ENCODE measurements at places on chromosomes 3 and 15.

DNA sequence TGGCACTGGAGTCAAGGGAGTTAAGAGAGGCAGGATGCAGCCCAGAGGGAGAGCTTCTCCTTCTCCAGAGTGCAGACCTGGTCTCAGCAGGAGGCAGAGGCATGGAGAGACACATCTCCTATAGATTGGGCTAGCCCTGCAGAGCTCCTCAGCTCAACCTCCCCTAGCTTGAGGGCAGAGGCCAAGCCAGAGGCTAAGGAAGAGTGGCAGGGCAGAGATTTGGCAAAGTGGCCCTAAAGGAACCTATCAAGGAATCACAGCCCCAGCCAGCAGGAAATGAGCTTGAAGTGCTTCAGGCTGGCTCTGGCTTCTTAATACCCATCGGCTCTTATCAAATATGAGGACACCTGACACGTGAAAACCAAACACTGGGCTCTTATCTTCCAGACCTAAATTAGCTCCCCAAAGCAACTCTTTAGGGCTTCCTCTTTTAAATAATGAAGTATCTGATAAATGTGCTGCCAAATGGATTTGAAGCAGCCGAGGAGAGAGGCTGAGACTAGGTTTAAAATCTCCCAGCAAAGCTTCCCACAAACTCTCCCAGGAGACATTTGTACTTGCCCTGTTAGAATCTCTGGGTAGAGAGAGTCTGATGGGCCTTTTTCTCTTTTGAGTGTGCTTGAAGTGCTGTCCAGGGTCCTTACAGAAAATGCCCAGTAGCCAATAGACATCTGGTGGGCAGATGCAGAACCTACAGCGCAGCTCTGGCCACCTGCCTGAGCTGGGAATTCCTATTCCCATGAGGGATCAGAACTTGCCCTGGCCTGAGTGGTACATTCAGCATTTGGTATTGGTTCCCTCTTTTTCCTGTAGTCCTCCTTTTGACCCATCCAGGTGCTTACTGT is 271.4 kb downstream of the CLSTN2 start:
- no peak for DNase-seq

GRCh38 chr3:3305084-3305483 is 125.6 kb upstream of the CRBN start:
- no peak for DNase-seq

DNA sequence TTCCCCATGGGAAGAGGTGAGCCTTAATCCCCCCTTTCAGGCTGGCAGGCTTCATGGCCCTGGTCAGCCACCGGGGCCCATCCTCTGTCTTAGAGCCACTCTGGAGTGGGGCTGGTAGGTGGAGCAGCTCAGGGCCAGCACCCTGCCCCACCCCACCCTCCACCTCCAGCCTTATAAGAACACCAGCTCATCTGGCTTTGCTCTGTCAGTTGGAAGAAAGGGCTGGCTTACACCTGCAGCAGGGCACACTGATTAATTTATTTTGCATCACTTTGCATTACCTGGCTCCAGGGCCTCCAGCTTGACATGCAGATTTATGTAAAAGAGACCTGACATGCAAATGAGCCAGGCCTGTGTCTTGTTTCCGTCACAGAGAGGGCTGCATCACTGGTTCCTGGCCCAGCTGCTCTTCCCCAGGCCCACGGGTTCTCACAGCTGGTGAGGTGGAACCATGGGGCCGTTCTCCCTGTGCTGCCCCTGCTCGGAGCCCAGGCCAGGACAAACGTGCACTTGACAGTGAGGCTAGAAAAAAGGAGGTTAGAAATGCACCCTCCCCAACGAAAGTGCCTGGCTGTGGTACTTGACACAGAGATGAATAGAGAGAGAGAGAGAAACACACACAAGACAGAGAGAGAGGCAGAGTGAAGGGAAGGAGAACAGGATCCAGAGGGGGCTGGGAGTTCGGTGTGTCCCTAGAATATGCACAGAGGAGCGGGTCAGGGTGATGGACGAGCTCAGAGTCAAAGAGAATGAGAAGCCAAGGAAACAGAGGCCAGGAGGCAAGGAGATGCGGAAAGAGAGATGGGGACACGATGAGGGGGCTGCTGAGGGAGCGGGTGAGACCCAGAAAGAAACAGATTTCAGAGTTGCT is 44.5 kb upstream of the MAGEF1 start:
- no peak for DNase-seq

DNA sequence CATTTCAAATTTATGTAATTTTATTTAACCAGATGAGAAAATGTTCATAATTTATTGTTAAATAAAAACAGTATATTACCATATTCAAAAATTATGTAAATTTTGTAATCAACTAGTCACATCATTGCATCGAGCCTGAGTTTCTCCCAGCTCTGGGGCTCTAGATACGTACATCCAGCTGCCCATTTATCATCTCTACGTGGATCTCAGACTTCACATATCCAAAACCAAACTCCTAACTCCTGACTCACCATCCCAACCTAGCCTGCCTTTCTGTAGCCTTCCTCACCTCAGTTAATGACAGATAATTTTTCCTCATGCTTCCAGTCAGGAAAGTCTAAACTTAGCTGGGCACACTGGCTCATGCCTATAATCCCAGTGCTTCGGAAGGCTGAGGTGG is 194.8 kb downstream of the SSR3 start:
- no peak for DNase-seq

GRCh38 chr3:22296601-22297000 is 545.6 kb upstream of the ZNF385D start:
- no peak for DNase-seq

DNA sequence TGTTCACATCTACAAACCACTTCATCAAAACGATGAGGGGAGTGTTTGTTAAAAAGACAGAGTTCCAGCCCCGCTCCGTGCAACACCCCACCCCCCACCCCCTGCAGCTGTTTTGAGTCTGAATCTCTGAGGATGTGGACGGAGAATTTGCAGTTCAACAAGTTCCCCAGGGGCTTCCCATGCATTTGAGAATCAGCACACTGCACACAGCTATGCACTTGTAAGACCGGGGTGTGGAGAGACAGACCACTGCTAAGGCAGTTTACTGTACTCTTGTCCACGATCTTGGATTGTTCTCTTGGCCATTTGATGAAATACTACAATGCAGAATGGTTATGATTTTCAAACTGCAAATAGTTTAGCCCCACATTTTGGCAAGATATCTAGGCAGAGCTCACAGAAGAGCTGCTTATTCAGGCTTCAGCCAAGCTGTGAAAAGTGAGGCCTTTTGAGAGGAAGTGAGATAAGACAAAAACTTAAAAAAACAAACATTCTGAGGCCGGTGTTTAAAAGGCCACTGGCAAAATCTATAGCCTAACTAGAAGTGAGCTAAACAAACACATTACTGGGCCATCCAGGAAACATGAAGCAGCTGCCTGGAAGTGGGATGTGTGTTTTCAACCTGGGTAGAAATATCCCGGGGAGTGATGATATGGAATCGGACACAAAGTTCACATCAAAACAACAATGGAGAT is 308.2 kb upstream of the ADAMTS9 start:
- DNase-seq: no peak

- DNase-seq: no peak
These were observed 8.1 kb upstream of the IGDCC3 start for GRCh38 chr15:65385870-65386258.

- no peak for DNase-seq
These were observed 272.0 kb upstream of the ATP11B start for GRCh38 chr3:182521339-182521738.

GRCh38 chr3:105656651-105657504 is 211.9 kb downstream of the CBLB start:
- DNase-seq: no peak

DNA sequence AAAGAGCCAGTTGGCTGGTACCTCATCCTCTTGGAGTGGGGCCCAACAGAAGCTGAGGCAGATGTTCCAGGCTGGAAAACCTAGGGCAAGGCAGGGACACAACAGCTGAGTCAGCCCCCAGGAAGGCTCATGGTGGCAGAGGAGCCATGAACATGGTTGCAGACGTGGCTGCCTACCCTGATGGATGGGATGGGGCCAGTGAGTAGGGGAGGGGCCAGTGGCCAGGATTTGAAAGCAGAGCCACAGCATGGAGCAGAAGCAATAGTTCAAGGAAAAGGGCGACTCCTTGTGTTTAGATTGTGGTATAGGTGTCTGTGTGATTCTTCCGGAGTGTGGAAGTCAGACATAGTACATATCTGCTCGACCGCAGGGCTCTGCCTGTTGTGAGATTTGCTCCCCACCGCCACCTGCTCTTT is 24.2 kb downstream of the PXYLP1 start:
- DNase-seq: no peak

DNA sequence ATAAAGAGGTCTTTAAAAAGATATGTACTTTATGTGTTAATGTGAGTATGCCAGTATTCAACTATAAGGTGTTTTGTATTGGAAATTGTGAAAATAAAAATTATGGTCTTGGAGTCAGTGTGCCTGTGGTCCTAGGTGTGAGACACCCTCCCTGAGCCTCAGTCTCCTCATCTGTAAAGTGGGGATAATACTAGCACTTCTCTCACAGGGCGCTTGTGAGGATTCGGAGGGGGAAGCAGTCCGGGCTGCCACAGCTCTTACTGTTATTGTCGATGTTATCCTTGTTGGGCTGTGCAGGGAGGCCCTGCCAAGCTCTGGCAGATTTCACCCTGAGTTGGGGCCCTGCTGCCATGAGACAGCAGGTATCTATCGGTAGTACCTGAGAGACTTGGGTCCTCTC is 26.7 kb upstream of the FBLN2 start:
- DNase-seq: no peak

- DNase-seq: peak; percentile 29
These were observed 5.1 kb upstream of the SLC25A38 start for GRCh38 chr3:39378088-39378487.

DNA sequence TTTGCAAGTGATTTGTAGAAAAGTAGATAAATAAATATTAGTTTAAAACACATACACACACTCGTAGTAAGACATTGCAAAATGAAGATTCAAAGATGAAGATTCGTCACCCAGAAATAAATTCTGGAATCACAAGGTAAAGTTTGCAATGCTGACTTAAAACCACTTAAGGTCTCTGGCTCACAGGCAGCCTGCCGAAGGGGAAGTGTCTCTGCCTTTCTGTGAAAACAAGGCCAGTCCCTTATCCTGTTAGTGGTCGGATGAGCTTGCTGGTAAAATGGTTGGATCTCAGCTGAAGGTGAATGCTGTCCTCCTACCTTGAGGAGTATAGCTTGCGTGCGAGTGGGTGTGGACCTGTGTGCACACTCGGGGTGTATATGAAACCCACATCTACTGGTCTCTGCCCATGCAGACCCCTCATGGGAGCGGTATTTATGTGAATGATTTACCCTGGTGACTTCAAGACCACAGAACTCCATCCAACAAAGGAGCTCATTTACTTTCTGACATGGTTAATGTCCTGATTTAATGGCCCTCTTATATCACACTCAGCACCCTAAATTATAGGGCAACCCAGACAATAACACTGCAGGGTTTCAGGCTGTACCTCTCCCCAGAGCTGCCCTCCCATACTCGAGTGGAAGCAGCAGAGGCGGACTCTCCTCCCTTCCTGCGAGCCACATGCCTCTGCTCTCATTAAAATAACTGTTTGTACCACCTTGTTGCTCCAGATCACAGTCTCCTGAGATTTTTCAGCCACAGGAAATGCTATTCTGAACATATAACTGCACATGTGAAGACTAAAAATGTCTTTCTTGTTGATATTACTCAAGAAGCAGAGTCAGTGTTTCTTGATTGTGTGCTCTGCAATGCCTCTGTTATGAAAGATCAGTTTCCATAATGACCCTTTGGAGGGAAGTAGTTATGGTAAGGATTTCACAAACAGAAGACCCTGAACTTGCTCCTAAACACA is 45.9 kb upstream of the ALDH1A3 start:
- no peak for DNase-seq

DNA sequence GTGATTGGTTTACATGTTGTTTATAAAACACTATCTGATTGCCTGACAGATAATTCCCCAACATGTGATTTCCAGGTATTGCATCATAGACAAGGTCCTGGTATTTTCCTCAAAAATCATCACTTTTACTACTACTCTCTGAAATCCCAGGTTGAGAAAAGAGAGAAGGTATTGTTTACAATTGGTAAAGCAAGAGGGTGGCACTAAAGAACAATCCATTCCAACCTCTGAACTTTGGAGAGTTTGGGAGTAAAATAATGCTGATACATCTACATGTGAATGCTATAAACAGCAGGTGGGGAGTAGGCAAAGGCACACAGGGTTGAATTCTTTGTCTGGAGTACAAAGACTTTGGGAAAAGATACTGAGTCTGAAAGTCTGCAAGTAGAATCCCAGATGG is 134.2 kb downstream of the WDR72 start:
- no peak for DNase-seq

DNA sequence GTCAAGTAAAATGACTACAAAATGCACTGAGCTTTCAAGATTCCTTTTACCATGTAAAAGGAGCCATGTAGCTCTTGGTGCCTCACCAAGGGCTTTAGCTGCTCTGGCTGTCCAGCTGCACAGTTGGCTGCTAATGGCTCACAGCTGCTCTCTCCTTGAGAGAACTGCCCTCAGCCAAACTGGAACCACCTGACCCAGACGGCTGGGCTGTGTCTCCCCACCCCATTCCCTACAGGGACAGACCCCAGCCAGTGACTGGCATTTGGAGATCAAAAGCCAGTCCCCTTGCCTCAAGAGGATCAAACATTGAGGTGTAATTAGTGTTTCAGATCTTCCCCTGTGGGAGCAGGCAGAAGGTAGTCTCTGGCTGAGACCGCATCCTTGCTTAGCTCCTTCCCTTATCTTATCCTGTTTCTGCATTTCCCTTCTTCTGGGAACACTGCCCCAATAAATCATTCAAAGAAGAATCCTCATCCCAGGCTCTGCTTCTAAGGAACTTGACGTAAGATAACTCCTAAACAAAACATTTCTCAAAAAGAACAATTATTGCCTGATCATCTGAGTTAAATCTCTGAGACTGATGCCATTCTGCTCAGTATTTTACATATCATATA is 28.6 kb upstream of the UBE2E2 start:
- DNase-seq: no peak

DNA sequence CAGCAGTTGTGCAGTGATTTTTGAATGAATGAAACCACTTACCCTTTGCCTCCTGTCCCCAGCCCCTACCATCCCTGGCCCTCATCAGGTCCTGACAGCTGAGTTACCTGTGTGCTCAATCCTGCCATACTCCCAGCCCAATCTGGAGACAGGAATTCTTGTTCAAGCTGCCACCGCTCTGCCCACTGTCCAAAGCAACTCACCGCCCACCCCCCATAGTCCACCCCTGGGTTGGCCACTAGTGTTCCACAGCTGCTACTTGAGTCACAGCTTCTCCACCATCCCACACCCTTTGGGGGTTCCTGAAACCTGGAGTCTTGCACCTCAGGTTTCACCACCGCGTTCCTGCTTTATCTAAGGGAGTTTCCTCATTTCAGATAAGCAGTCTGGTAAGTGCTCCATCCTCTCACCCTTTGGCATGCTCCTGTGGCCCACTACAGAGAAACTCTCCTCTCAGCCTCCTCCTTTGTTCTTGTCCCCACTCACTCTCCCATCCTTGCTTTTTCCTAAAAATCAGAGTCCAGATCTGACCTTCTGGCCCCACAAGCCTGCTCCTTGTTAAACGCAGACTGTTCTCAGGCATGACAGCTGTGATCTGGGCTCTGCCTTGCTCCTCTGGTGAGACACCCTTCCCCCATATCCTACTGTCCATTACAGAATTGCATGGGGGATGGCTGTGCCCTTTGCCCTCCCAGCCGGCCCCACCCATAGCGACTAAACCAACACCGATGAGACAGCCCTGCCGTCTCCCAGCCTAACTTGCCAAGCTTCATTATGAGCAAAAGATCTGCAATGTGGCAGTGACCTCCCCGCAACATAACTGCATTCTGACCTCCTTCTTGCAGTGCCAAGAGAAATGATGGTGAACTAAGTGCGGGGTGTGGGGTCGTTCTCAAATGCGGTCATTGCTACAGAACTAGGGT is 50.0 kb downstream of the CYP19A1 start:
- no peak for DNase-seq

- DNase-seq: no peak
These were observed 880.2 kb downstream of the ROBO1 start for GRCh38 chr3:78887547-78888011.

GRCh38 chr3:160830796-160831195 is 74.8 kb downstream of the PPM1L start:
- DNase-seq: no peak
